ENCODE measurements at places on chromosomes 3 and 15. TPM values are rescaled to one million over a fixed set of nuclear protein-coding genes. Genes with fewer than 3 reads are reported as not detected.

The GREM1 gene
- total RNA-seq = not detected

The FHIT gene
- 22.7 TPM for total RNA-seq

GRCh38 chr3:37402351-37402750 is 228.0 kb upstream of the LRRFIP2 start:
- no peak overlapping the region for H3K27ac ChIP-seq
- no peak for DNase-seq
- peaks cover 43% of the 10 kb centered on the region for H3K36me3 ChIP-seq
- no peaks in the 10 kb centered on the region for H3K4me1 ChIP-seq
- no peaks in the 10 kb centered on the region for H3K27me3 ChIP-seq

- no peaks in the 10 kb centered on the region for H3K36me3 ChIP-seq
- peaks cover 10% of the 10 kb centered on the region for H3K4me1 ChIP-seq
- peaks cover 20% of the 10 kb centered on the region for H3K27me3 ChIP-seq
These were observed 5.4 kb upstream of the TBC1D21 start for GRCh38 chr15:73867956-73868355.

- no peak overlapping the region for H3K27ac ChIP-seq
- H3K4me3 ChIP-seq = no peak overlapping the region
- no peaks in the 10 kb centered on the region for H3K36me3 ChIP-seq
- H3K27me3 ChIP-seq = peaks cover 4% of the 10 kb centered on the region
- peaks cover 3% of the 10 kb centered on the region for H3K4me1 ChIP-seq
These were observed 40.8 kb downstream of the RARB start for GRCh38 chr3:25468866-25469319.
